ENCODE measurements at places on chromosomes 12 and 14.

DNA sequence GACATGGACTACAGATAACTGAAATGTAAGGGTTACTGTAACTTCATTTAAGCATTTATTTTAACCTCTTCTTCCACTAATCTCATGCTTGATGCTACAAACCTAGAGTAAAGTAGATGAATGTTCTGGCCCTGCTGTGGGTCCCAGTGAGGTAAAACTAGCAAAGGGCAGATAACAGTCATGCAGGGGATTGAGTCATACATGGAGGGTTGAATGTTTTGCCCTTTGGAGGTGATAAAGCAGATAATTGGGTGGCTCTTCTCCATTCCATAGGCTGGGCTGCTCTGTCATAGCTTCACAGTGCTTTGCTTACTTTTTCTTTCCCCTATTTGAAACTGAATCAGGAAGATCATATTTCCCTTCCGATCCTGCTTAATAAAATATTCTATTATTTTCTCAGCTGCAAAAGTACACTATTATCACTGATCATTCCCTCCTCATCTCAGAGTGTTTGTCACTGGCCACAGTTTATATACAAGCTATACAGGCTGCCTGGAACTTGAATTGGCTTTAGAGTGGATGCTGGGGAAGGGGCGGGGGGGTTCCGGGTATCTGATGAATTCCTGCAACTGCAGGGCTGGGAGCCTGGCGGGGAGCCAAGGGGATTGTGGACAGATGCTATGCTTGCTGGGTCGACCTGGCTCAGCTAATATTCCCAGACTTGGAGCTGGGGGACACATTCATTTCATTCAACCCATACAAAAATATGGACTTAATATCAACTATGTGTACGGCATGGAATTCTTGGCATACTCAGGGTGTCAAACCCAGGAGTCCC, 235.1 kb downstream of the NRXN3 start:
- no peak for DNase-seq

DNA sequence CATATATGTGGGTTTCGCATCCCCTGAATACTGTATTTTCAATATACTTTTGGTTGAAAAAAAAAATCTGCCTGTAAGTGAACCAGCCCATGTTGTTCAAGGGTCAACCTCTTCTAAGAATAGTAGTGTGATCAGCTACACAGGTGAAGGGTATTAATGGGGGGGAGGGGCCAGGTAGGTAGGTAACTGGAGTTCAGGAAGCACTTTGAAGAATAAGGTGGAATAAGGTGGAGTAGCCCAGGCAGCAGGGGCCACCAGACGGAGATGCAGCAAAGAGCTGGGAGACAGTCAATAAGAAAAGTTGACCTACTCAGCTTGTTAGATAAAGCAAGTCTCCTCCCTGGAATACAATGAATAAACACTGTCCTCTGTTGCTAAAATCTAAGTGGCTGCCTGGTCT, 9.3 kb downstream of the LDHB start:
- DNase-seq, result no peak

GRCh38 chr12:25054783-25055144, 105.9 kb upstream of the BCAT1 start:
- no peak for DNase-seq

DNA sequence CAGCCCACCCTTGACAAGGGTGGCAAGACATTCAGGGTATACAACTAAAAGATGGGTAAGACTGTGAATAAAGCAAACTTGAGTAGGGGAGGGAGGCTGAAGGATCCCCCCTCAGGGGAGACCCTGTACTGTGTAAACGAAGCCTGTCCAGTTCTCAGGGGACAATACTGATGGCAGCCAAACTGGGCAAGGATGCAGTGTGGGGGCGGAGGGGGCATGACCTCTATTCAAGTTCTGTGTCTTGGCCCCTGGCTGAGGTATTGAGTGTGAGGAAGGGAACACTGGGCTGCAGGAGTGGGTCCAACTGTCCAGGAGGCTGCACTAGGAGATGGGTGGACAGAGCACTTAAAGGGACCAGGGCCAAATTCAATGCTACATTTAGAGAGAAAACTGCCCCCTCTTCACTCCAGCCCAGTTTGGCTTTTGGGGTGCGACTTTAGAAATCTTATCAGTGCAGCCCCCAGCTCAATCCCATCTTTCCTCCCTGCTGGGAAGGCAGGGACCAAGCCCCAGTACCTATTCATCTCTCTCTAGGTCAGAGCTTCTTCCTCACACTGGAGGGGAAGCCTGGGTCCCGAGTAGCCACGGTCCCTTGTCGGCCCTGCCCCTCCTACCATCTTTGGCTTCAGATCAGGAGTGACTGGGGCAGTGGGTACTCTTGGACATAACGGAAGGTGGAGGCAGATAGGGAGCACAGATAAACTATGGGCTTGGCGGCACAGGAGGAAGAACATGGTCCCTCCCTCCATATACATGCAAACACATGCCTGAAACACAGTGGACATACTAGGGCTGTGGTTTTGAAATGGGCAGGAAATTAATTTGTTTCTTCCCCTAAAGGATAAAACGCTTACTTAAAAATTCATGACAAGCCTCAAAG, 11.8 kb downstream of the SLC39A5 start:
- DNase-seq, result no peak

GRCh38 chr12:56188778-56189098, 545 bp downstream of the SMARCC2 start:
- DNase-seq, result no peak

DNA sequence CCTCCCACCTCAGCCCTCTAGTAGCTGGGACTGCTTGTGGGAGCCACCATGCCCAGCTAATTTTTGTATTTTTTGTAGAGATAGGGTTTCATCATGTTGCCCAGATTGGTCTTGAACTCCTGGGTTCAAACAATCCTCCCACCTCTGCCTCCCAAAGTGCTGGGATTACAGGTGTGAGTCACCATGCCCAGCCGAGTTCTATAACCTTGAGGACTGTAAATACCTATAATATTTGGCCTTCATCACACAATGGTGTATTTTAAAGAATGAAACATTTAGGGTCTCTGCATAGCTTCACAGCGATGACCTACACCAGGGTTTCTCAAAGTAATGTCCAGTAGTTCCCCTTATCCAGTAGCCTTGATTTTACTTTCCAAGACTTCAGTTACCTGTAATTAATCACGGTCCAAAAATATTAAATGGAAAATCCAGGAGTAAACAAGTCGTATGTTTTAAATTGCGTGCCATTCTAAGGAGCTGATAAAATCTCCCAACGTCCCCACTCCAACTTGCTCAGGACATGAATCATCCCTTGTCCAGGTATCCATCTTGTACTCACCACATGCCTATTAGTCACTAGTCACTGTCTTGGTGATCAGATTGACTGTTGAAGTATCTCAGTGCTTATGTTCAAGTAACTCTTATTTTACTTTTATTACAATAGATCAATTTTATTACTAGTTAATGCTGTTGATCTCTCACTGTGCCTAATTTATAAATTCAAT, 368.2 kb downstream of the BTG1 start:
- no peak for DNase-seq

DNA sequence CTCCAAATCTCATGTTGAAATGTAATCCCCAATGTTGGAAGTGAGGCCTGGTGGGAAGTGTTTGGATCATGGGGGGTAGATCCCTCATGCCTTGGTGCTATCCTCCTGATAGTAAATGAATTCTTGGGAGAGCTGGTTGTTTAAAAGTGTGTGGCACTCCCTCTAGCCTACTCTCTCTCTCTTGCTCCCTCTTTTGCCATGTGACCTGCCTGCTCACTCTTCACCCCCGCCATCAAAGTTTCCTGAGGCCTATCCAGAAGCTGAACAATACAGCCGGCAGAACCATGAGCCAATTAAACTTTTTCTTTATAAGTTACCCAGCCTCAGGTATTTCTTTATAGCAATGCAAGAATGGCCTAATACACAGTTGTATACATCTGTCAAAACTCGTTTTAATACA, 62.5 kb downstream of the BCL2L14 start:
- DNase-seq, result no peak

GRCh38 chr14:36238666-36239363, 62.3 kb upstream of the PTCSC3 start:
- no peak for DNase-seq

DNA sequence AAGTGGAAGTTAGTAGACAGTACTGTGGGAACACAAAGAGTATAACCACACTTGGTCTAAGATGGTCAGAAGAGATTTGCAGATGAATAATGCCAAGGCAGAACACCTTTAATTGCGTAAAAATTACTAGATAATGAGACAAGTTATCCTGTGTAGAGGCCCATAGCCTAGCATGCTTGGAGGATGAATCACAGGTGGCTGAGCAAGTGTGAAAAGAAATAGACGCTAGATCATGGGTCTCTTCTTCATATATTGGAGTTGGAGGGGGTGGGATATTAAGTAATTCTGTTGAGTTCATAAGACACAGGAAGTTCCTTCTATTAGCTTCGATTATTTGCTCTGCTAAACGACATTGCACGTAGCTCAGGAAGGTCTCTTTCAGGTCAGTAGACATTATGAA, 454.3 kb upstream of the LMO3 start:
- no peak for DNase-seq

DNA sequence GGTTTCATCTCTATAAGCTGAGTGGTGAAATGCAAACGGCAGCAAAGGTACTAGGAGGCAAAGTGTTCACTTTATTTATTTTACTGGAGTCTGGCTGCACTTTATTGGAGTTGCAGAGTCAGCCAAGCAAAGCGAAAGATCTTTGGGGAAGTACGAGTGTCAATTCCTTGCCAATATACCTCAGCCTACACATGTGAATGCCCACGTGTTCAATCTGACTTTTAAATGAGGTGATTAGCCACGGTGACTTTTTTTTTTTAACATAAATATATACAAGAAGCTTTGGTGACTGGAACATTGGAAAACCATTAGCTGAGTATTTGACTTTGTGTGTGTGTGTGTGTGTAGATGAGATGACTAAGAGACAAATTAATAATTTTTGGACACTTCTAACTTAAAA, 178.8 kb downstream of the NTS start:
- no peak for DNase-seq

- DNase-seq, result no peak
These were observed 34.8 kb downstream of the TMEM229B start for GRCh38 chr14:67453575-67454300.

DNA sequence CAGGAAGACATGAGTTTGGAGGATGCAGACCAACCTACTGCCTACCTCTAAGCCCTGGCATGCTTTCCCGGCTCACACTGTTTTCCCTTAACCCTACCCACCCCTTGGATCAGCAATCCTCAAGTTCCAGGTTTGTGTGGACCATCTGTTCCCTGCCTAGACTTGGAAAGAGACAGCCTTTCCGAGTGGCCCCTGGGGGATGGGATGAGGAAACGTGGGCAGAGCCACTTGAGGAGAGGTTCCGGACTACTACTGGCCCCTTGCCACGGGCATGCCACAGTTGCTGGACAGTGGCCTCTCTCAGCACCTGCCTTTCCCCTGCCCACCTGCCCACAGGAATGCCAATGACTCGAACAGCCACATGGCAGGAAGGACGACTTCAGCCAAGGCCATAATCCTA, 135.9 kb downstream of the SLC15A4 start:
- no peak for DNase-seq

GRCh38 chr12:118185602-118186397, 49.9 kb downstream of the PEBP1 start:
- no peak for DNase-seq

Measured in suprapubic skin (tissue), 4 donors.